EH (cell line): ENCODE measurements at places on chromosomes 12 and 14.
A peak's percentile ranks its signal among the peaks of the same experiment; 100 is the strongest.

DNA sequence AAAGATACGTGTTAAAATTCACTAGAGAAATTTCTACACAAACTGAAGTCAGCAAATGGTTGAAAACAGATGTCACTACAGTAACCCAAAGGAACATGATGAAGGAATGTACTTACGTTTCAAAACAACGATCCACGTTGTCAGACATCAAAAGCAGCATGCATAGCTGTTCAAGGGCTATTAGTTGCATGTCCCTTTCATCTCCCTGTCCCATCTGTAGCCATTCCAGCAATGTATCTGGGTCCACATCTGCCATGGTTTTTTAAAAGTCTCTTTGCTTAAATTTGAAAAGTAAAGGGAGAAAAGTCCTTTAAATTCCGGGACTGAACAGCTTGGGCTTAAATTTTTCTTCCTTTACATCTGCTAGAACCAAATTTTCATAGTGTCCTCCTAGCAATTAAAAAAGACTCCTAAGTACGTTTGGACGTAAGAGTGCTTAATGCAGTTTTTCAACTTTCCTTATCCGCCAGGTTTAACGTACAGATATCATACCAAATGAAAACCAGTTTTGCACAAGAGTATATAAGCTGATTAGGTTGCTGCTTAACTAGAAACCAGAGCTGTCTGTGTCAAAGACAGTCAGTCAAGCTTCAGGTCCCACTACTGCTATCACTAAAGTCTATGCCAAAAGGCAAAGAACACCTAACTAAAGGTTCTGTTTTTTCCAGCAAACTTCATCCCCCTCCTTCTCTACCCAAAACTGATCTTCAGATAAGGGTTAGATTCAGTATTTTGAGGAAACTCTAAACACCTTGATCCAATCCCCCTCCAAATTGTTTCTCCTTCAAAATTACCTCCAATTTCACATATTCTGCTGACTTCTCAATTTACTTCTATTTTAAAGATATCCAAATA, 1.7 kb downstream of the HECTD1 start:
- peak; percentile 81 for DNase-seq

DNA sequence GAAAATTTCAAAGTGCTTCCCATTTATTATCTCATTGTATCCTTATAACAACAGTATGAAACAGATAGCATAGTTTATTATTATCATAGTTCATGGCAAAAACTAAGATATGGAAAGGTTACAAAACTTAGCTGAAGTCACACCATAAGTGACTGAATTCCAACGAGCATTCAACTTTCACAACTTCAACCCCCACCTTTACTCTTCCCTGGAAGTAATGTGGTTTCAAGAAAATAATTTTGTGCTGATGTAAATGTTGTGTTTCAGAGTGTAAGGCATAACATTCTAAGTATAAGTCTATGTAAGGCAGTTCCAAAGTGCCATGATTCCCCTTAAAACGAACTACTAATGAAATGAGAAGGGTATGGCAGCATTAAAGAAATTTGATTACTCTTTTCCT, 454.5 kb downstream of the BCAT1 start:
- DNase-seq, result no peak

DNA sequence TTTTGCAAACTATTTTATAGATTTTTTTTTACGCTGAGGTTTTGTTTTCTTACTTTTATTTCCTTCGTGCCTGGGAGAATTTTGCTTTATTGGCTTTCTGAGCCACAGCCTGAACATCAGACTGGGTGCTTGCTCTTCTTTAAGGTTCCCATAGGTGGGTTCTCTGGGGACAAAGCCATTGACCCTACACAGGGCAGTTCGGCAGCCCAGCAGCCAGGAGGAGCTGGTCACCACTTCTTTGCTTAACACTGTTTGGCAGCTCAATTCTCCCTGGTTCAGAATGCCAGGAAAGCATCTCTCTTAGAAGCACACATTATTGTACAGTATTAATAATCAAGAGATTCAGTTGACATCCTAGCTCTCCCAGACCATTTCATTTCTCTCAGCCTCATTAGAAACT, 140.8 kb upstream of the NEDD1 start:
- DNase-seq, result peak; percentile 24

GRCh38 chr12:68832504-68832867, 24.5 kb downstream of the MDM2 start:
- DNase-seq, result no peak

- DNase-seq, result peak; percentile 78
These were observed 114.5 kb upstream of the NCOR2 start for GRCh38 chr12:124681779-124682391.

DNA sequence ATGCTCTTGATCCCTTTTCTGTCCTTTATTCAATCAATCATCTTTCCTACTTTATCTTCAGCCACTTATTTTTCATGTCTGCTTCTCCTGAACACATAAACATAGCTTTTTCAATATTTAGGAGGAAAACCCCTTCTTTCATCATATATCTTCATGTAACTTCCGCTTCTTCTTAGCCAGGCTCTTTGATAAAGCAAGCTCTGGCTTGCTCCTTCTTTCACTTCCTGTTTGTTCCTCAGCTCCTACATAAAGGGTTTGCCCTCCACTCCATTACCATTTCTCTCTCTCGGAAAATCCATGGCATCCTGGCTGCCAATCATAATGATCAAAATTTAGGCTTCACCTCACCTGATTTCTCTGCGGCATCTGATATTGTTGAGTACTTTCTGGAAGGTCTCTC, 33.7 kb upstream of the HELB start:
- DNase-seq, result no peak

DNA sequence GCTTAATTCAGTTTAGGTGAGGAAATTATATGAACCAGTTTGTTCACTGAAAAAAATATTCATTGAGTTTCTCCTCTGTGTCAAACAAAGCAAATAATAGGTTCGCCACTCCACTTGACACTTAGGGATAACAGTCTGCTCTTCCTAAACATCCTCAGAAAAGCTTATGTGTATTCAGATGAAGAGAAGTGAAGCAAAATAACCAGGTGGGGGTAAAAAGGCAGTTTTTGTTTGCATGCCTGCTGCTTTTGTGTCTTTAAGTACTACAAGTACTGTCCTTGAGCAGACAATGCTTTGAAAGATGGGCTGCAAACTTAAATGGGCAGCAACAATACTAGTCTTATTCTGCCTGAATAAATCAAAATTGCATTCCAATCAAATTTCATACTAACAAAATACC, 910.7 kb upstream of the MDGA2 start:
- DNase-seq, result no peak

DNA sequence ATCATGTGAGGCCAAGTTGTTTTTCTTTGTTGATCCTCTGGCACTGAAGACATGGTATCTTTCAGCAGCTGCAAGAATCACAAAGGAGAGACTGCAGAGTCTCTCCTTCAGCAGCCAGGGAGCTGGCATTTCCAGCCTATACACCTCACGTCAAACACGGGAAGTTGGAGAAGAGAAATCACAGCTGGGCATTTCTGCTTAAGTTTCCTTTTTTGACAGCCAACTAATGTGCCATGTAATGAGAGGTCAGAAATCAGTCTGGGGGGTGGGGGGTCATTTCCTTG, 28.3 kb downstream of the PHLDA1 start:
- no peak for DNase-seq

DNA sequence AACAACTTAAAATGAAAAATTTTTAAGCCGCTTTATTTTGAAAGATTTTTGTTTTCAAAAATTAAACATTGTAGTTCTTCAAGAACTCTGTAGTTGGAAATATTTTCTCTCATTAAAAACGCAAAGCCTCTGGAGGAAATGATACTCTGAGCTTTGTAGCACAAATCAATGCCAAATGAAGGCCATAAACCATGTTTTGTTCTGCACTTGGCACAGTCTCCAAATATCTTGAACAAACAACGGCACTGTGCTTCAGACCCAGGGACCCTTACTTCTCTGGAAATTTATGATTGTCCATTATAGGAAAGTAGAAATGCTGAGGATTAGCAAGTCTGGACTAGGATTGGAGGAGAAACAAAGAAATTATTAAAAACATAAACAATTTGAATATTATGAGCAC, 160.8 kb upstream of the BMP4 start:
- no peak for DNase-seq

DNA sequence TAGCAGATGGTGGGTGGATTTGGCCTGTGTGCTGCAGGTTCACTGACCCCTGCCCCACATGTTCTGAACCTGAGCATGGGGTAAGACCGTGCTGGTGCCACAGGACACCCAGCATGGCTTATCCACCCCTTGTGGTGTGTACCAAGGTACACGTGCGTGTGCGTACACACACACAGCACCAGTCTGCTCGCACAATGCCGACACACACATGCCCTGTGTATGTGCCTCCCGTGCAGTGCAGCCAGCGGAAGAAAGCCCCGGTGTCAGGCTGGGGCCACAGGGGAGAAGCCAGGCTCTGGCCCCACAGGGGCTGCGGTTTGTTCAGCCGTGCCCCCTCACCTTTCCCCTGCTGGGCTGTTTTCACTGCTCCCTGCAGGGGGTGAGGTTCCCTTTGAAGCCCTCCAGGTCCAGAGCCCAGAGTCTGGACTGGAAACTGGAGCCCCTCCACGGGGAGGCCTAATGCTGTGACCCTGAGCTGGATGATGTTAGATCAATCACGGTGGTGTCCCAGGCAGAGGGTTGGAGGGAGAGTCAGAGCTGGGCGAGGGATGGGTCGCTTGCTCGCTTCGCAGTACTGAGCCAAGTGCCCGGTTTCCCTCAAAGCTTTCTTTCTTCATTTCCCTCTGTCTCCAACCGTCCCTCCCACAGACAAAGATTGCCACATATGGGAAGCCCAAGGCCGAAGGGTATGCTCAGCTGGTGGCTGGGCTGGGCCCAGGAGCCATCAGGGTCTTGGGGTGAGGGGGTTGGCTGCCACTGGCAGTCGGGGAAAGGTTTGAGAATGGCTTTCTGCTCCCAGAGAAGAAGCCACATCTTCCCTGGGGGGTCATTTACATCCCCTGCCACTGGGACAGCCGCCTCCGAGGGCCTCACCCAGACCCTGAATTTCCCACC, 6.2 kb downstream of the DTX1 start:
- no peak for DNase-seq

- no peak for DNase-seq
These were observed 188.2 kb downstream of the TMTC2 start for GRCh38 chr12:82874945-82875344.

DNA sequence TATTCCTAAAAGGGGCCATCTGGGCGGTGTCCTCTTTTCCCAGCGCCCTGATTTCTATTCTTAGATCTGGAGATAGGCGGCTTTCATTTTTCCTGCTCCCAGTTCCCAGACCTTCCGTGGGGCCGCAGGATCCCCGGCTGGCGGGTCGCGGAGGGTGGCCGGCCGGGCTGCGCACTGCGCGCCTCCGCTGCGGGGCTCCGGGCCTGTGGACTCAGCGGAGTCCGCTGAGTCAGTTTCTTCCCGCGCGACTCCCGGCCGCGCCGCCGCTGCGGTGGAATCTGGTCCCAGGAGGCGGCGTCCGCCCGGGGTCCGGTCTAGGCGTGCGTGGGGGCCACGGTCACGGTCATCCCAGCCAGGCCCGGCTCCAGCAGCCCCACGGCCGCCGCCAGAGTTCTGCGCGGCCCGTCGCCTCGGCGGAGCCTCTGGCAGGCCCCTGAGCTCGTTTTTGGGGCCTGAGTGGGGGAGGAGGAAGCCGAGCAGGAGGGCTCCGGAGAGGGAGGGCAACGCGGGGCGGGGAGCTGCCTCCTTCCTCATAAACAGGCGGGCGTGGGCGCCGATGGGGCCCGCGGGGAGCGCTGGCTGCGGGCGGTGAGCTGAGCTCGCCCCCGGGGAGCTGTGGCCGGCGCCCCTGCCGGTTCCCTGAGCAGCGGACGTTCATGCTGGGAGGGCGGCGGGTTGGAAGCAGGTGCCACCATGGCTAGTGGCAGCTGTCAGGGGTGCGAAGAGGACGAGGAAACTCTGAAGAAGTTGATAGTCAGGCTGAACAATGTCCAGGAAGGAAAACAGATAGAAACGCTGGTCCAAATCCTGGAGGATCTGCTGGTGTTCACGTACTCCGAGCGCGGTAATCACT, at the start of gene LRRK2:
LRRK2 (plus strand) TSS at position 559 of the 853 bp plus-strand sequence; CDS start at position 694, 135 bp downstream.
- peak; percentile 66 for DNase-seq
